ENCODE measurements at places on chromosomes 7 and 10.

DNA sequence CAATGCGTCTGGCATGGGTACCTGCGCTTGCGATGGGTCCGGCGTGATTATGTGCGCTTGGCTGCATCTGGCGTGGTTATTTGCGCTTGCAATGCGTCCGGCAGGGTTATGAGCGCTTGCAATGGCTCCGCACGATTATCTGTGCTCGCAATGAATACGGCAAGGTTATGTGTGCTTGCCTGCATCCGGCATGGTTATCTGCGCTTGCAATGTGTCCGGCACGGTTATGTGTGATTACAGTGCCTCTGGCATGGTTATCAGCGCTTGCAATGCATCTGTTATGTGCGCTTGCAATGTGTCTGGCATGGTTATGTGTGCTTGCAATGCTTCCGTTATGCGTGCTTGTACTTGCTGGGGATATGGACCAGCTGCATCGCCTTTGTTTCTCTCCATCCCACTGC lies 37.7 kb downstream of the RBAK start:
- no peak for DNase-seq

DNA sequence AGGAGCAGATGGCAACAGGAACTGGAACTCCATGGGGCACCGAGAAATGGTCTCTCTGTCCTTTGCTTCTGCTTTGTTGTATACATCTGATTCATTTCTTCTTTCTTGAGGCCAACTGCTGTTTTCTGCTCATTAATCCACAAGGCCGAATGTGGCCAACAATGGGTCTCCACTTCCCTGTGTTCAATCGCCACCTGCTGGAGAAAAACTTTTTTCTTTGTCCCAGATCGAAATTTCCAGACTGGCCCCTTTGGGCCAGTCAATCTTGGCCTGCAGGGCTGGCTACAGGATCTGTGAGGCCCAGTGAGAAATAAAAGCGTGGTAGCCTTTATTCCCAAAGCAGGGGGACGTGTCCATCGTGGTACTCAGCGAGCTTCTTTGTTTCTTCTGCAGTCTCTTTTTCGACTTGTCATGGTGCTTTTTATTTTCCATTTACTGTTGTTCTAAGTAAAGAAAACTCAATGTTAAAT lies 58.8 kb downstream of the PARP12 start:
- DNase-seq: peak; percentile 61

- DNase-seq: no peak
Measured at GRCh38 chr7:18444826-18445225, 50.7 kb upstream of the HDAC9 start.

DNA sequence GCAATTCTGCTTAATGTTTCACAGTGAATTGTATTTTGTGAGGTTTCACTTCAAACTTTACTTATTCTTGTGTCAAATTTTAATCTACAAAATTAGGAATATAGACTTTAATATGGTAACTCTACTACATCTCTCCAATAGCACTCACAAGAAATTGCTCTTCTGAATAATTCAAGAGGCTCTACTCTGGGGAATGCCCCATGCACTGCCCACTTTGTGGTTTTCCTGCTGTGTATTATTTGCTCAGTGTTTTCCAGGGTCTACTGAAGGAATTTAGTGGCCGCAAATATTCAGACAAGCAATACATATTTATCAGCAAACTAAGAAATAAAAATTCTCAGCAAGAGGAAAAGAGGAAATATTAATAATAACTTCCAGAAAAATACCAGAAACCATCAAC lies 611.4 kb downstream of the TNS3 start:
- DNase-seq: no peak

GRCh38 chr10:5530412-5530806 lies 5.6 kb downstream of the CALML3 start:
- DNase-seq: no peak

DNA sequence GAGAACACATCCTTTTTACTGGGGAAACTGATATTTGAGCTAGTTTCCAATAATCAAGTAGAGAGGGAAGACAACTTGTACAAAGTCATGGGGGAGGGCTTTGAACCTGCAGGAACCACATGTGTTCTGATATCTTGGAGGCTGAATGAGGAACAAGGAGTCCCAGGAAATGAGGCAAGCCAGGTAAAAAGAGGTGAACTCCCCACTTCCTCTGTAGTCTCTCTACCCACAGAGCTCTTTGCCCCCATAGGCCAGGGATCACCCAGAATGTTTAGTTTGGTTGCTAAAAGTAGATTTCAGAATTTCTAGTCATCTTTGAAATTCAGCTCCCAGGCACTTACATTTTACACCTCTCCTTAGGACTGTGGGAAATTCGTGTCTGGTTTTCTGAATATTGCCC lies 276.4 kb downstream of the SFMBT2 start:
- DNase-seq: no peak

GRCh38 chr10:129057856-129058663 lies 409.0 kb upstream of the MGMT start:
- DNase-seq: no peak

DNA sequence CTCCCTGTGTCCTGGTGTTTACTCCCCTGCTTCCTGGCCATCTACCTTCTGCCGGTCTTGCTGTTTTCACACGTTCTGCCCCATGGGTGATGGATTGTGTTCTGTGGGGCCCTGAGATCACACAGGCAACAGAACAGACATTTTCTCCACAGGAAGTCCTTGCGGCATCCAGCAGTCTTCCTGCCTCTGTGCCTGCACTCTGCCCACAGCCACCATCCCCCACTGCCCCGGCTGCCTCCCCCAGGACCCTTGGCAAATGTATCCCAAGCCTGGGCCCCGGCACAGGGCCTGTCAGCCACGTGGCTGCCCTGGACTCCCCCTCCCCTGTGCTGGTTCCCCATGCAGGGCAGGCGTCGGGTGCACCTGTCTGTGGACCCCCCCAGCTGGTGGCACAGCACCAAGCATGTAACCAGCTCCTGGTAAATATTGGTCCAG lies 184.2 kb downstream of the WDR37 start:
- no peak for DNase-seq

GRCh38 chr10:96509017-96509641 lies 4.6 kb downstream of the TLL2 start:
- DNase-seq: peak; percentile 94

DNA sequence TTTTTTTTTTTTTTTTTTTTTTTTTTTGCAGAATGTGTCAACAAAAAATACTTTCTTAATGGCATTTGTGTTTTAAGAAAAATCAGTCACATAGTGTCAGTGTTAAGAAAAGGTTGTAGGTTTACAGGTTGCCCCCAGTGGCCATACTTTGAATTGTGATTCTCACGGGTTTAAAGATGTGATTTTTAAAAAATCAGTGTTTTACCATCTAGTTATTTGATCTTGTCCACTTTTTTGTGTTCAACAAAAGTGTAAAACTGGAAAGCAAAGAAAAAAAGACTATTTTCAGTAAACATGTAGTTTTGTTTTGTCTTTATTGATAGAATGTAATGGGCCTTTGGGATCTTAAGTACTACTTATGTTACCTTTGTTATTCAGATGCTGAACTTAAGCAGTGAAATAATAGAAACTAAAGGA lies 25.7 kb downstream of the SUV39H2 start:
- peak; percentile 22 for DNase-seq

All from brain microvascular endothelial cell (primary cell).